ENCODE measurements at places on chromosomes 6 and 20.

DNA sequence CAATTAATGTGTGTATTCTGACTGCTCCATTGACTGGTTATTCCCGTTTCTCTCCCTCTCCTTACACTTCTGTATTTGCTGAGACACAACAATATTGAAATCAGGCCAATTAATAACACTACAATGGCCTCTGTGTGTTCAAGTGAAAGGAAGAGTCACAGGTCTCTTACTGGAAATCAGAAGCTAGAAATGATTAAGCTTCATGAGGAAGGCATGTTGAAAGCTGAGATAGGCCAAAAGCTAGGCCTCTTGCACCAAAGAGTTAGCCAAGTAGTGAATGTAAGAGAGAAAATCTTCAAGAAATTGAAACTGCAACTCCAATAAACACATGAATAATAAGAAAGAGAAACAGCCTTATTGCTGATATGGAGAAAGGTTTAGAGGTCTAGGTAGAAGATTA is 489.5 kb upstream of the CITED2 start:
- no peak for DNase-seq

- DNase-seq = no peak
Observed at GRCh38 chr6:23350752-23351453, 775.1 kb upstream of the NRSN1 start.

GRCh38 chr6:158524311-158524710 is 35.6 kb upstream of the TMEM181 start:
- no peak for DNase-seq

DNA sequence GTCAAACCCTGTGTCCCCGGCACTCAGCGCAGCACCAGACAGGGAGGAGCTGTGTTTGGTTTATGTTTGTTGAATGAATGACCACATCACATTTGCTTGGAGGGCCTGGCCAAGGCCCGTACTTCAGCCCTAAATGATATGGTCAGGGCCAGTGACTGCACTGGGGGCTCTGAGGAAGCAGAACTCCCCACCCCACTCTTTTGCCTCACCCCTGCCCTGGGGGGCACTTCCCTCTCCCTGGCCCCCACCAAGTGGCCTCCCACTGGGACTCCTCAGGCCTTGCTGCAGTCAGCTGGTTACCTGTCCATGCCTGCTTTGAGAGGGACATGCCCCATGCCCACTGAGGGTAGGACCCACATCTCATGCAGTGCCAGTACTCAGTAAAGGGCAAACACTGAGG is 2.9 kb downstream of the ADISSP start:
- DNase-seq = no peak

Data from GDM1 (cell line).